ENCODE measurements at places on chromosomes 13 and 19.

DNA sequence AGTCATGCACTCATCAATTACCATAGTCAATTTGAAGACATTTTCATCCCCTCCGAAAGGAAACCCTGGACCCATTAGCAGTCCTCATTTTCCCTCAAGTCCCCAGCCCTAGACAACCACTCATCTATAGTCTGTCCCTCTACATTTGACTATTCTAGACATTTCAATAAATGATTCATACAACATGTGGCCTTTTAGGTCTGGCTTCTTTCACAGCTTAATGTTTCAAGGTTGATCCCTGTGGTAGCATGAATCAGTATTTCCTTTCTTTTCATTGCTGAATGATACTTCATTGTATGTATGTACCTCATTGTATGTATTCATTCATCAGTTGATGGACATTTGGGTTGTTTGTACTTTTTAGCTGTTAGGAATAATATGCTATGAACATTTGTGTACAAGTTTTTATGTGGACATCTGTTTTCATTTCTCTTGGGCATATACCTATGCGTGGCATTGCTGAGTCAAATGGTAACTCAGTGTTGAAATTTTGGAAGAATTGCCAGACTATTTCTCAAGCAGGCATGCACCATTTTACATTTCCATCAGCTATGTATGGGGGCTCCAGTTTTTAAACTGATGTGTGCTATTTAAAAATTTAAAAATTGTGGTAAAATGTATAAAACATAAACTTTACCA, 18.4 kb downstream of the SPATA13 start:
- no peak for DNase-seq

- DNase-seq = no peak
Measured at GRCh38 chr13:91298060-91298459, 49.4 kb upstream of the MIR17HG start.

- no peak for DNase-seq
Measured at GRCh38 chr13:94435604-94436226, 43.8 kb downstream of the DCT start.

- DNase-seq = no peak
Measured at GRCh38 chr19:30878495-30878894, 470.7 kb downstream of the TSHZ3 start.

DNA sequence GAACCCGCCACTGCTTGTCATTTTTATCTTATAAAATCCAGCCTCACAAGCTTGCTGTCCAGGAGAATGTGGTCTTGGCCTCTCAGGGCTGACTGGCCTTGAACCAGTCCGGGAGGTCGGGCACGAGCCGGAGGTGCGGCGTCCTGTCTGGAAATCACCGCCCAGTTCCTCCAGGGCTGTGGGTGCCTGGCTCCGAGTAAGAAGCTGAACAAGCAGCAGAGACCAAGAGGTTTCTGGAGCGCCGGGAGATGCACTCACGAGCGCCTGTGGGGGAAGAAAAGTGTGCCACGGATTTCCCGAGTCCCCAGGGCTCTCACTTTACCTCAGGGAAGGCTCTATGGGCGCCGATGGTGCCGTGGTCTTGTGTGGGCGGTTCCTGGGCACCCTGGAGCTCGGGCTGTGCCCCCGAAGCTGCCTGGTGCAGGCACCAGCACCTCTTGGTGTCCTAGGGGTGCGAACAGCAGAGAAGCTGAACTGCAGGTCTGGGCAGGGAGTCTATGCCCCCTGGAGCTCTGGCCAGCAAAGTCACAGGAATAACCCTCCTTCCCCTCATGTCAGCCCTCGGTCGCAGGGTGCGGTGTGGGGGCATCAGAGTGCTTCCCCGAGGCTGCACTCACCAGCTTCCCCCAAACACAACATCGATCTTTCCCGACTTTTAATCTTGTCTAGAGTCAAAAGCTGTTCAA, 50.0 kb downstream of the GAS6 start:
- no peak for DNase-seq

DNA sequence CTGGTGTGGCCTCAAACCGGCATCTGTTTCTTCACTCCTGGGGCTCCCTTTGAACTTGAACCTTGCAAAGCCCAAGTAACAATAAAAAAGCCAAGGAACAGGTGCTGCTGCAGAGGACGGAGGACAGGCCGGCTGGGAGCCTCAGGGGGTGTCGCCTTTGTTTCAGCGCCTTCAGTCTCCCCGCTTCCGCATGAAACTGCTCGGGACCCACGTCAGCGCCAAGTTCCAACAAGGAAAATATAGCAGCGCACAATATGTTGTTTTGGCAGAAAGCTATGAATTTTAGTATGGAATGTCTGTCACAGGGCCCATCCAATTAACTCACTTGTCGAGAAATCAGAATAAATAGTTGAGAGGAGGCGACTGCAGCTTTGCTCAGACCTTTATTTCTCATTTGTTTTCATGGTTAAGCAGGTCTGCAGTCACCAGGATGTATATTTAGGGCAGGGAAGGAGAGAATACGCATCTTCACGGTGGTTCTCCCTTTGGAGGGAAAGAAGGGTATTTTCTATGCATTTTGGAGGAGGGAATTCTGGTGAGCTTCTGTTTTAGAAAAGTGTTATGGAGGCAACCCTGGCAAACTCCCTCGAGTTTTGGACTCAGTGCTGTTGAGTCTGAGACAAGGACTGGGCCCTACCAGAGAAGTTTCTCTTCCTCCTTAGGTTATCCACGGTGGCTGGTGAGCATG, 34.3 kb upstream of the MEDAG start:
- DNase-seq = no peak

- DNase-seq = no peak
Measured at GRCh38 chr13:73036566-73036965, 22.2 kb upstream of the KLF5 start.

- DNase-seq = no peak
Measured at GRCh38 chr13:27293076-27293691, 22.6 kb downstream of the RASL11A start.

DNA sequence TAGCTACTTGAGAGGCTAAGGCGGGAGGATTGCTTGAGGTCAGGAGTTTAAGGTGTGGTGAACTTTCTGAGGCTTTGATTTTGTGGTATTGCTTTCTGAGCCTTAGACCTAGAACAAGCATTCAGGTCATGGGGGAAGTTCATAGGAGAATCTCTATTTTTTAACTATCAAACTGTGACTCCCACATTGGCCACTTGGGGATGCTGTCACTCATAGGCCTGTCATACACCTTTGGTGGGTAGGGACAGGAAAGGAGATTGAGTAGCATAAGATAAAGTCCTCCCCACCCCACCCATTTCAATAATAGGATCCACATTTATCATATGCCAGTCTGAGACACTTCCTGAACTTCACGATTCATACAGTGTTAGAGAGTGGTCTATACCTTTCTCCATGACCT, 41.9 kb upstream of the PSG2 start:
- no peak for DNase-seq

GRCh38 chr19:47100290-47100689, 13.3 kb downstream of the ZC3H4 start:
- no peak for DNase-seq

- no peak for DNase-seq
Measured at GRCh38 chr13:73677048-73677601, 457.1 kb downstream of the KLF12 start.

- DNase-seq = no peak
Measured at GRCh38 chr19:41551212-41551610, 24.8 kb upstream of the CEACAM21 start.

GRCh38 chr19:16148443-16149229, 5.2 kb downstream of the HSH2D start:
- no peak for DNase-seq

- peak; percentile 79 for DNase-seq
Measured at GRCh38 chr13:24511019-24511815, 1.4 kb downstream of the PARP4 start.

DNA sequence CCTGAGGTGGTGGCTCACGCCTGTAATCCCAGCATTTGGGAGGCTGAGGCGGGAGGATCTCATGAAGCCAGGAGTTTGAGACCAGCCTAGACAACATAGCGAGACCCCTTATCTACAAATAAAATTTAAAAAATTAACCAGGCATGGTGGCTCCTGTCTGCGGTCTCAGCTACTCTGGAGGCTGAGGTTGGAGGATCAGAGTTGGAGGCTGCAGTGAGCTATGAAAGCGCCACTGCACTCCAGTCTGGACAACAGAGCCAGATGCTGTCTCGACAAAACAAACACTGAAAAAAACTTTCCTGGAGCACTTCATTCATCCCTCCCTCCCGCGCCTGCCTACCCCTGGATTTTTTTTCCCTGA, 665 bp upstream of the ATG4D start:
- no peak for DNase-seq

DNA sequence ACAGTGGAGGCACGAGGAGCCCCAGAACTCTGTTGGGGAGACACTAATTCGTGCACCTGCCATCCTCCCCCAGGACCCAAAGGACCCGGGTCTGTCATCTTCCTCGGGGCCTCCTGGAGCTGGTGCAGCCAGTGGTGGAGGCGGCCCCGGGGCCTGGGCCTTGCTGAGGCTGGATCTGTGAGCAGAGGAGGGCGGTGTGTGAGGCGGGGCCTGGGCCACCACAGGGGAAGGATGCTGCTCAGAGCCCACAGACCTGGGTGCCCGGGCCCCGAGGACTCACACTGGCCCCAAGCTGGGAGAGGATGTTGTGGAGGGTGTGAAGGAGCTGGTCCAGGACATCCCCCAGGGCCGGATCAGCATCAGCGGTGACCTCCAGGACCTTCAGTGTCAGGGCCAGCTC, 8.3 kb downstream of the IFNL3 start:
- DNase-seq = peak; percentile 26

DNA sequence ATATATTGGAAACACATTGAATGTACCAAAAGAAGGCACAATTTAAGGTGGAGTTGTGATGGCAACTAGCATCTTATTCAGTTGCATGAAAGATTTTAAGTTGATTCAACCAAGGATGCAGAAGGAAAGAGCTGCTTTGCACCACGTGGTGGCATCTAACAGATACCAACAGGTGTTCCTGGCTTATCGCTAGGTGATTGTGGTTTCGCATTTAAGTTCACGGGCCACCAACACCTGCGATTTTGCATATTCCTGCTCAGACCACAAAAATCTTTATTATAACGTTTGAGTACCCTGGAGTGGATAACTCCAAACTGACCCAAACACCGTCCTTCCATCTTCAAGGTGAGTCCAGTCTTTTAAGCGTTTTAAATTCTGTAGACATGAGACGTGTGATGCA, 45.3 kb downstream of the RGCC start:
- DNase-seq = no peak

DNA sequence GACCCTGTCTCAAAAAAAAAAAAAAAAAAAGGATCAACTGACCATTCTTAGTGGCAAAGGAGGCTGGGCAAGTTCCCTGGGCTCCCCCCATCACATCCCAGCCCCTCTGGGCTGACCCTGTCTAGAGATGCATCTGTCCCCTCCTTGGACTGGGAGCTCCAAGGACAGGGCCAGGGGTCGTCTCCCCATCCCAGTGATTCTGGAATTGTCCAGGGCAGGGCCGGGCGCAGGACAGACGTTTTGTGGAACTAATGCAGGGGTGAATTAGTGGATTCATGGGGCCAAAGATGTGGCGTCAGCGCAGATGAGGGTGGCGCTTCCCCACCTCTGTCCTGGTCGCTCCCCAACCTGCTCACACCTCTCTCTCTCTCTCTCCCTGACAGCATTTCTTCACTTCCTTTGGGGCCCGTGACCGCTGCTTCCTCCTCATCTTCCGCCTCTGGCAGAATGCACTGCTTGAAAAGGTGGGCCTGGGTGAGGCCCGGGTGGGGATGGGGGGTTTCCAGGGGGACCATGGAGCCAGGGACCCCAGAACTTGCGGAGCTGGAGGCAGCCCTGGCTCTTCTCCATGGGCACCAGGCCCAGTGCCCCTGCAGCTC, 11.1 kb downstream of the GRAMD1A start:
- DNase-seq = no peak

GRCh38 chr13:92590503-92590908, 636.1 kb upstream of the GPC6 start:
- DNase-seq = no peak

GRCh38 chr13:113298043-113298945, 1.3 kb downstream of the LAMP1 start:
- DNase-seq = no peak

DNA sequence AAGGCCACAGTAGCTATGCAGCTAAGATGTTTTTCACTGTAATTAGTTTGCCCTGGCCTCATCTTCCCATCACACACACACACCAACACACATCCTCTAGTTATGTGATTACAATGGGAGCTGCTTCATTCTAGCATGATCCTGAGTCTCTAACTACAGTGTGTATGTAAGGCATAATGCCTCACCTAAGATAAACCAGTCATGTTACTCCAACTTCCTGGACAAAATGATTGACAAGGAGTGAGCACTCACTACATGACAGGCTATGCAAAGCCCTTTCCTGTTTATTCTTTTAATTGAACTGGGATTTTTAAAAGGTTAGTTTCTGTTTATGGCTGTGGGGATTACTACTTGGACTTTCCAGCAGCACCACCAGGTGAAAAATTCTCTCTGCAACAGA, 400.8 kb upstream of the ATXN8OS start:
- DNase-seq = no peak

- no peak for DNase-seq
Measured at GRCh38 chr13:86725105-86725504, 925.9 kb upstream of the SLITRK6 start.

- no peak for DNase-seq
Measured at GRCh38 chr19:7921967-7922835, 2.1 kb downstream of the SNAPC2 start.

DNA sequence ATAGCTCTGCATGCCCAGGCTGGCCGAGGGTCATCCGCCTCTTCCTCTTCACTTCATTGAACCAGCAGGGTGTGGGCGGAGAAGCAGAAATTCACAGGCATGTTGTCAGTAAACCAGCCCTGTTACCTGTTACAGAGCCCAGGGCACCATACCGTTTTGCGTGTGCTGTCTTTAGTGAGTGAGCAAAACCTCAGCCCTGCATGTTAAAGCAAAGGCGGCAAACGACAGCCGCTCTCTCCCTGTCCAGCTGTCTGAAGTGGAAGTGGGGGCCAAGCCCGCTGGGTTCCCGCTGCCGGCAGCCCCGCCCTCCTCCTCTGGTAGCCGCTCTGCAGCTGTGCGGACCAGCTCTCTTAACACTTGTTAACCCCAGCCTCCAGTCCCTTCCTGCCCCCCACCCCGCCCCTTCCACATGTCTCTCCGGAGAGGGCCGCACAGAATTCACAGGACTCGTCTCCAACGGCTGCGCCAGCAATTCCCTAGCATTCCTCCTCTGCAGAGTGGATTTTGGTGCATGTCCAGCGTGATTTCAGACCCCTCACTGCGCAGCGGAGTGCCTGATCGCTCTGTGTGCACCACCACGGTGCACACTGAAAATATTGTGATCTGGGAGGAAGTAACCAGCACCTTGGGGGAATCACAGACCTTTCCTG, 12.7 kb downstream of the KLHL26 start:
- no peak for DNase-seq

- no peak for DNase-seq
Measured at GRCh38 chr19:35445826-35446593, 2.0 kb upstream of the FFAR2 start.

DNA sequence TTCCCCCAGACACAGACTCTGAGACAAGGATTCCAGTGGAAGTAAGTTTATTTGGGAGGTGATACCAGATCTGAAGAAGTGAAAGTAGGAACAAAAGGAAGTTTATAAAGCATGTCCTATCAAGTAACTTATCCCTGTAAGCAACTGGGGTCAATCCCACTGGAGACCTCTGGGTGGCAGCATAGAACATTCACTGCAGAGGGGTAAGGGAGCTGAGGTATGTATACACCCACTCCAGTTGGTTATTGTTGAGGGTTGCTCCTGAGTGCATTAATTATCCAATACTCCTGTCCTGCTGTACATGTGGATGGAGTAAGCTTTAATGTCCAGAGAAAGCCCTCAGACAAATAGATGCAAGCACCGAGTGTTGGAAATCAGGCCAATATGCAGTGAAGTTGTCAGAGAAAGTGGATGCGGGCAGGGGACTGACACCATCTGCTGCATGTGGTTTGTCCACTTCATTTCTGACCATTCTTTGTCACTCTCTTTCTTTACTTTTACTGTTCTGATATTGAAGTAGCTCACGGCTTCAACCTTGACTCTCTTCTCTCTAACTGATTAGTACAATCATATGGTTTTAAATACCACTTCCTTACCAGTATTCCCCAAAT, 46.7 kb downstream of the NOTCH3 start:
- no peak for DNase-seq
